Stomach (tissue), 19 donors: ENCODE measurements at places on chromosomes 2 and 18. TPM values are rescaled to one million over a fixed set of nuclear protein-coding genes. Genes with fewer than 3 reads are reported as not detected.
A peak's percentile ranks its signal among the peaks of the same experiment; 100 is the strongest.

GRCh38 chr2:131425231-131425941 is 50.5 kb upstream of the TUBA3D start:
- H3K36me3 ChIP-seq = no peaks in the 10 kb centered on the region
- H3K4me1 ChIP-seq = peaks cover 6% of the 10 kb centered on the region
- peak; percentile 24 for DNase-seq
- H3K27me3 ChIP-seq = peaks cover 84% of the 10 kb centered on the region
- no peak overlapping the region for H3K27ac ChIP-seq

- no peaks in the 10 kb centered on the region for H3K27me3 ChIP-seq
- no peaks in the 10 kb centered on the region for H3K4me1 ChIP-seq
- DNase-seq = no peak
- no peak overlapping the region for H3K4me3 ChIP-seq
These were observed 856.8 kb upstream of the ACVR2A start for GRCh38 chr2:146987996-146988395.

GRCh38 chr2:174597009-174597344 is 627 bp downstream of the WIPF1 start:
- peak overlapping the region; percentile 25 for H3K4me3 ChIP-seq
- no peak for DNase-seq
- H3K27me3 ChIP-seq = no peaks in the 10 kb centered on the region
- peak overlapping the region; percentile 81 for H3K27ac ChIP-seq

GRCh38 chr2:42060718-42061619 is 13.1 kb downstream of the PKDCC start:
- H3K4me3 ChIP-seq = no peak overlapping the region
- H3K27ac ChIP-seq = peak overlapping the region; percentile 61
- peaks cover 6% of the 10 kb centered on the region for H3K36me3 ChIP-seq
- no peaks in the 10 kb centered on the region for H3K27me3 ChIP-seq

- H3K36me3 ChIP-seq = no peaks in the 10 kb centered on the region
- no peak for DNase-seq
- H3K4me1 ChIP-seq = no peaks in the 10 kb centered on the region
- peaks cover 13% of the 10 kb centered on the region for H3K27me3 ChIP-seq
- no peak overlapping the region for H3K4me3 ChIP-seq
- H3K27ac ChIP-seq = no peak overlapping the region
These were observed 61.2 kb upstream of the SPP2 start for GRCh38 chr2:233989221-233989858.

DNA sequence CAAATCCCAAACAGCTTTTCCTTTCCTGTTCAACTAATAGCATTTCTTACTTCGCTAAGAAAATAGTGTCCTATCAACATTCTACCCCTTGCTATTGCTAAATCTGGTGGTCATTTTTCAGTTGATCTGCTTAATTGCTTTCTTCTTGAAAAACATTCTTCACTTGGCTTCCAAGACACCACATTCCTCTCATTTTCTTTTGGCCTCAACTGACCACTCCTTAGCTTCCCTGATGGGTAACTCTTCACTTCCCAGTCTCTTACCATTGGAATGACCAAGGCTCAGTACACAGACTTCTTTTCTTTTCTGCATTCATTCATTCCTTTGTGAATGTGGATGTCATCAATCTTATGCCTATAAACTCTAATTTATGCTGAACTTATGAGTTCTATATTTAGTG is 230.8 kb upstream of the CDH2 start:
- no peaks in the 10 kb centered on the region for H3K4me1 ChIP-seq
- H3K36me3 ChIP-seq = no peaks in the 10 kb centered on the region
- no peak overlapping the region for H3K27ac ChIP-seq
- H3K4me3 ChIP-seq = no peak overlapping the region
- H3K27me3 ChIP-seq = no peaks in the 10 kb centered on the region

DNA sequence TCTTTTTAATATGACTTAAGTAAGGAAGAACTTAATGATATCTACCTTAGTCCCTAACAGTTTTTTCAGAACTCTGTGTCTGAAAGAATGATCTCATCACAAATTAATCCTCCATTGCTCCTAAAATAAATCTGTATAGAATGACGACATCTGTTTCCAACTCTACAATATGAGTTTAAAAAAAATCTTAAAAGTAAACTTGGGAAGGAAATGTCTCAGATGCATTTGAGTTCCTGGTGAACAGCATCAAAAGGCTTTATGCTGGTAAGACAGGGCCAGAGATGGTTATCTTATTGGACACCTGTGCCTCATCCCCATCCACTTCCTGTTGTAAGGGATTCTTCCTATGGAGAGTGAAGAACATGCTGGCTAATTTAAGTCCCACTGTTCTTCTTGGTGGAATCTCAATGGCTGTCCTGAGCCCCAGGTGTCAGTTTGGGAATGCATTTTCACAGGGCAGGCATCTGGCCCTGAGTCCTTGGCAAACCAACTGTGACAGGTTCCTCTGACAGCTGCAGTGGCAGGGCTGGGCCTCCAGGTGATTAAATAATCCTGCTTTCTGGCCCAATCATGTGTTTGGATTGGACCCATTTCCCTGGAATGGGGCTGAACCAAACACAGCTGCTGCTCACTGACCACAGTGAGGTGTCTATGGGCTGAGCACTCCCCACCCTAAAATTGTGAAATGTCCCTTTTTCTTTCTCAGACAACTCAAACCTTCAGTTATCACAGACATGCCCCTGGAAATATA is 12.9 kb upstream of the NCKAP5 start:
- H3K4me3 ChIP-seq = no peak overlapping the region
- H3K27ac ChIP-seq = no peak overlapping the region
- no peaks in the 10 kb centered on the region for H3K27me3 ChIP-seq

DNA sequence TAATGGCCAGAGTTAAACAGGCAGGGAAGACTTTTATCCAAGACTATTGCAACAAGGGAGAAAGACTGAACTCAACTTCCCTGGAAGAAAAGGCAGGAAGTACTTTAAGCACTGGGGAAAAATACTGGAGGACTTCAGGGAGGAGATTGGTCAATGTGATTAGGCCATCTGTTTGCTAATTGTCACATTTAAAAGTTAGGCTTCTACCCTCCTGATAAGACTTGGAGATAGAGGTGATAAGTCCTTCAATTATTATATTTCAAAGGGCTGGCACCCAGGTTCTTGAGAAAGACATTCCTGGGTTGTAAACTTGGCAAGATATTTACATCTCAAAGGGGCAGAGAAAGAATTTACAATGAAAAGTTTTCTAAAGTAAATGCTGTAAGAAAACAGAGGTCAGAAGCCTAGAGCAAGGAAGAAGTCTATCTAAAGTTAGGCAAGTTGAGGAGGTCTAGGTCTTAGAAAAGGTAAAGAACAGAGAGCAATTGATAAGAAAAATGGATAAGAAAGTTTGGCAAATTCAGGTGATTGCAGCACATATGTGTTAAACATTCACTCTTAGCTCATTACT is 48.4 kb downstream of the DTNA start:
- no peak for DNase-seq
- no peaks in the 10 kb centered on the region for H3K36me3 ChIP-seq
- H3K4me3 ChIP-seq = no peak overlapping the region
- peaks cover 8% of the 10 kb centered on the region for H3K4me1 ChIP-seq
- no peak overlapping the region for H3K27ac ChIP-seq
- no peaks in the 10 kb centered on the region for H3K27me3 ChIP-seq

GRCh38 chr18:3458378-3458777 is 8.4 kb downstream of the TGIF1 start:
- DNase-seq = no peak
- peak overlapping the region; percentile 99 for H3K27ac ChIP-seq

DNA sequence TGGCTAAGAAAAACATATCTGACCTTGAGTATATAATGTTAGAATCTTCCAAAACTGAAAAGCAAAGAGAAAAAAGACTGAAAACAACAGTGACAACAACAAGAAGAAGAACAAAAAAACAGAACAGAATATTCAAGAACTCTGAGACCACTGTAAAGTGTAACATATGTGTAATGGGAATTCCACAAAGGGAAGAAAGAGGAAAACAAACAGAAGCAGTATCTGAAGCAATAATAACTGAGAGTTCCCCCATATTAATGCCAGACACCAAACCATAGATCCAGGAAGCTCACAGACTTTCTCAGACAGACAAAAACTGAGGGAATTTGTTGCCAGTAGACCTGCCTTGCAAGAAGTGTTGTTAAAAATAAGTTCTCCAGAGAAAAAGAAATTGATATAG is 58.9 kb downstream of the TXNL1 start:
- H3K27me3 ChIP-seq = peaks cover 3% of the 10 kb centered on the region
- H3K36me3 ChIP-seq = no peaks in the 10 kb centered on the region
- H3K4me3 ChIP-seq = no peak overlapping the region
- no peak for DNase-seq
- H3K27ac ChIP-seq = no peak overlapping the region
- no peaks in the 10 kb centered on the region for H3K4me1 ChIP-seq

DNA sequence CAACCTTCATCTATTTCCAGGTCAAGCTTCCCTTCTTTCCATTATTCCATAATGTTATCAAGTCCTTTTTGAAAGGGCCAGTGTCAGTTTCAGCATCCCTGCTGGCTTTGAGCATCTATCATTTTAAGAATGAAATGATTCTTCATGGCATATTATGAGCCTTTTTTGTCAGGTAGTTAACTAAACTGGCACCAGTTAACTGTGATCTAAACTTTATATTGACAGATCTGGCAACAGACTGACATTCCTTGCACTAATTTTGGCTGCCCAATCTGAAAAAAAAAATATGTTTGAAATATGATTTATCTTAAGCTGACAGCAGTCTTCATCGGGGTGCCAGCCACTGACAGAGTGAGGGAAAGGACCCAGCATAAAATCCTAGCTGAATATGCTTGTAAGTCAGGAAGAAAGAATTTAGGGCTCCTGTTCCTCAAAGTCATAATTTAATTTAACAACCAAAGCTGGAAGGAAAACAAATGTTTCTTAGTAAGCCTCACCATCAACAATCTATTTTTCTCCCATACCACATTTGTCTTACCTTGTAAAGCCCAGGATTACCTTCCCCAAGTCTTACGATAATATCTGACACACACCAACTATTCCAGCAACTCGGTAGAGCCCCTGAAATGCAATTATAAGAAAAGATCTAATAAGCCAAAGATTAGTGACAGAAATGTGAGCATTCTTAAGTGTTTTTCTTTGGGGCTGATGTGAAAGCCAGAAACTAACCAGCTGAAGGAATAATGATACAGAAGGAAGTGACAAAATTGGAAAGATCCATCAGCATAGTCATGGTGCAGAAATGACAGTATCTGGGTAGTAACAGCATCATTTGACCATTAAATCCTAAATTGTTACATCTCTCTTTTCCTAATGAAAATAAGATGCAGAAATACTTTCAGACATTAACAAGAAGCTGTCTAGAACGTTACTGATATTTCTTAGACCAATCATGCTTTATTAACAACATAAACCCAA is 228.1 kb downstream of the RBM43 start:
- H3K36me3 ChIP-seq = no peaks in the 10 kb centered on the region
- no peak for DNase-seq
- H3K4me3 ChIP-seq = no peak overlapping the region
- no peaks in the 10 kb centered on the region for H3K27me3 ChIP-seq

GRCh38 chr2:5474716-5475115 is 217.5 kb upstream of the SOX11 start:
- peak; percentile 50 for DNase-seq
- H3K4me1 ChIP-seq = no peaks in the 10 kb centered on the region
- no peaks in the 10 kb centered on the region for H3K27me3 ChIP-seq
- H3K4me3 ChIP-seq = no peak overlapping the region

- no peaks in the 10 kb centered on the region for H3K36me3 ChIP-seq
- peak; percentile 13 for DNase-seq
- no peaks in the 10 kb centered on the region for H3K4me1 ChIP-seq
- H3K27me3 ChIP-seq = no peaks in the 10 kb centered on the region
- H3K27ac ChIP-seq = no peak overlapping the region
These were observed 809.8 kb upstream of the SOX11 start for GRCh38 chr2:4882421-4882820.

GRCh38 chr18:26868968-26869586 is 3.6 kb upstream of the AQP4 start:
- no peaks in the 10 kb centered on the region for H3K4me1 ChIP-seq
- peak; percentile 34 for DNase-seq
- H3K27ac ChIP-seq = no peak overlapping the region
- peaks cover 7% of the 10 kb centered on the region for H3K27me3 ChIP-seq
- no peaks in the 10 kb centered on the region for H3K36me3 ChIP-seq

- peaks cover 3% of the 10 kb centered on the region for H3K4me1 ChIP-seq
- no peak overlapping the region for H3K27ac ChIP-seq
- H3K27me3 ChIP-seq = no peaks in the 10 kb centered on the region
These were observed 149.9 kb downstream of the GFPT1 start for GRCh38 chr2:69237070-69237670.

UGT1A9 gene
- total RNA-seq = 0.73 TPM

ARHGAP25 gene
- 14.6 TPM for total RNA-seq

B3GNT7 gene
- total RNA-seq = 138 TPM

DRC1 gene
- total RNA-seq = not detected

PLEKHB2 gene
- total RNA-seq = 118 TPM

PAIP2B gene
- total RNA-seq = 4.9 TPM

HOXD9 gene
- not detected for total RNA-seq

REG1B gene
- not detected for total RNA-seq

MC5R gene
- not detected for total RNA-seq

CFAP65 gene
- not detected for total RNA-seq

PROC gene
- 3.5 TPM for total RNA-seq
